ENCODE measurements at places on chromosomes 3 and 15. TPM values are rescaled to one million over a fixed set of nuclear protein-coding genes. Genes with fewer than 3 reads are reported as not detected.
A peak's percentile ranks its signal among the peaks of the same experiment; 100 is the strongest.

DNA sequence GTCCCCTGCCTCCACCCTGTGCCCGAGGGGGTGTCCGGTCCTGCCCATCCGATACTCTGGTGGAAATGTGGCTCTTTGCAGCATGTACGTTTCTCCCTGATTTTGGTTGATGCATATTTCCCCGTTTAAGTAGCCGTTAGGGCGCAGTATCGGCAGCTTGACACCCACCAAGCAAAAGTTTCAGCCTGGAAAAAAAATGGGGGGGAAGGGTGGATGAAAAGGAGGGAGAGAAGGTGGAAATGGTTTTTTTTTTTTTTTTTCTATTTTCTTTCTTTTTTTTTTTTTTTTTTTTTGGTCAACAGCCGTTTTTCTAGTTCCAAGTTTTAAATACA lies 1.3 kb downstream of the RAP2B start:
- no peak for DNase-seq

KY gene
- 3.3 TPM for total RNA-seq

DNA sequence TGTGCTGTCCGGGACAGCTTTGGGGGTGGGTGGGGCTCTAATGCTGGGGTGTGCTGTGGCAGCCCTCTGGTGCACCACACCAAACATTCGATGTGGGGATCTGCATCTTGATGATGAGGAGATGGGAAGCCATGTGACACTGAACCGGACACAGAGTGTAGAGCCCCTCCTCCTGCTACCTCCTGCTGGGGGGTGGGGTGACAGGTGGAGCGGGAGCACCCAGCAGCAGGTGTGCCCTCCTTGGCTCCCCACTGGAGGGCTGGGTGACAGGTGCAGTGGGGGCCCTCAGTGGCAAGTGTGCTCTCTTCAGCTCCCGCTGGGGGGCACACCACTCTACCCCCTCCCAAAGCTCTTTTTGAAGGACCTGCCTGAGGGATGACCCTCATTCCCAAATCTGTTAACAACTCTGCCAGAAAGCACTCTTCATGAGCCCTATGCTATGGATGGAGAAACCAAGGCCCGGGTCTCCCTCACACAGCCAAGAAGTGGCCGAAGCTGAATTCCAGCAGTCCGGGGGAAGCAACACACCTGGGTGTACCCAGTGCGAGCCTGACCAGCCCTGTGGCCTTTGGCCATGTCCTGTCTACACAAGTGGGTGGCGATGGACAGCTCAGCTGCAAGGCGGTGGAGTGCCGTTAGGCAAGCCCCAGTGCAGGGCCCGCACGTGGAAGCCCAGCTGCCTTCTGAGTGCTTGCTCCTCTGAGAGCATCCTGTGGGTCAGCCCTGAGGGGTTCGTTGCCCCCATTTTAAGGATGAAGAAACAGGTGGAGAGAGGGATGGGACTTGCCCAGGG lies 609 bp upstream of the UROC1 start:
- peak; percentile 41 for DNase-seq

ALDH1L1 gene
- total RNA-seq, result 4.1 TPM

ZMYND10 gene
- 1.9 TPM for total RNA-seq

IQCF5 gene
- total RNA-seq, result not detected

IL17RE gene
- 5.3 TPM for total RNA-seq

DNA sequence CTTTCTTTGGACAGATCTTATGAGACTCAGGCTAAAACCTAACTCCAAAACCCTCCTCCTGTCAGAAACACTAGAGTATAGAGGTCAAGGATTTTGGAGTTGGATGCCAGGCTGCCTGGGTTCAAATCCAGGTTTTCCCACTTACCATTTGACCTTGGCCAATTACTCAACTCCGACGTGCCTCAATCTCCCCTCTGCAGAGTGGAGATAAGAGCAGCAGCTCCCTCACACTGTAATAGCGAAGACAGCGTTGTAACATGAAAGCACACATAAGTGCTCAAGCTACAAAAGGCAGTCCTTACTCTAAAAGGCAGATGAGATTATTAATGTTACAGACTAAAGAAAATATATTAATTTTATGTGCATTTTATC lies 90.1 kb downstream of the IGF2BP2 start:
- no peak for DNase-seq

GRCh38 chr15:22919171-22919570 lies 61.0 kb downstream of the CYFIP1 start:
- DNase-seq, result no peak

- DNase-seq, result no peak
Observed at GRCh38 chr15:78035861-78036476, 41.5 kb downstream of the TBC1D2B start.

LRRC3B gene
- 0.45 TPM for total RNA-seq

DNA sequence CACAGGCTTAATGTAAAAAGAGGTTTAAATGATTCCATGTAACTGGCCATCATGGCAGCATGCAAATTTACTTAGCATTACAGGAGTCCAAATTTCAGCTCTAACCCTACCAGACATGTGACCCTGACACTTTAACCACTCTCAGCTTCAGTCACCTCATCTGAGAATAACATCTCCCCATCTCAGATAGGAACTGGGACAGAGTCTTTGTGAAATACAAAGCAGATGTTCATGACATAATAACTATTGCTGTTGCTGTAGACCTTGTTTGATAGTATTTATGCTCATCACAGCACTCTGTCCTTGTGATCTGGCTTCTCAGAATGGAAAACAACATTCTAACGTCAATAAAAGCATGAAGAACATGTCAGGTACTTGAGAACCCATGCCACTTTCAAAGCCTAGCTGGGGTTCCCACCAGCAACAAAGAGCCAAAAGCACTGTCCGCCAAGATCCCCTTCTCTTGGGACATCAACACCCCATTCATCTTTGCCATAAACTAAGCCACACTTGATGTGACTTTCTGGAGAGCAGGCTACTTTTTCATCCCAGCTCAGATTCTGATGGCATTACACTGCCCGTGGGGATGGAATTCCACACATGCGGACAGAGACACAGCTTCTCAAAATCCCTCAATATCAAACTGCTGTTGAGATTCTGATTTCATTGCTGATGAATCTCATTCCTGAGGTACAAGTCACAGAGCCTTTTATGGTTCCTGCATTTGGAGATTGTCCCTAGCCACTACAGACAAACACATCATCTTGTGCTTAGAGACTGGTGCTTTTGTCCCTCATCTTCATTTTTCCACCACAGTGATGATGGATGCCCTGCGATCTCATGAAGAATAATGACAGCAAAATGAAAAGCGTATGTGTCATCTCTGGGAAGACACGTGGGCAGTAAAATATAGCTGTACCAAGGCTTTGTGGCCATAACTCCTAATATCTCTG lies 202.7 kb downstream of the TNIK start:
- no peak for DNase-seq

GRCh38 chr3:187068787-187069186 lies 70.5 kb downstream of the RPL39L start:
- no peak for DNase-seq

DNA sequence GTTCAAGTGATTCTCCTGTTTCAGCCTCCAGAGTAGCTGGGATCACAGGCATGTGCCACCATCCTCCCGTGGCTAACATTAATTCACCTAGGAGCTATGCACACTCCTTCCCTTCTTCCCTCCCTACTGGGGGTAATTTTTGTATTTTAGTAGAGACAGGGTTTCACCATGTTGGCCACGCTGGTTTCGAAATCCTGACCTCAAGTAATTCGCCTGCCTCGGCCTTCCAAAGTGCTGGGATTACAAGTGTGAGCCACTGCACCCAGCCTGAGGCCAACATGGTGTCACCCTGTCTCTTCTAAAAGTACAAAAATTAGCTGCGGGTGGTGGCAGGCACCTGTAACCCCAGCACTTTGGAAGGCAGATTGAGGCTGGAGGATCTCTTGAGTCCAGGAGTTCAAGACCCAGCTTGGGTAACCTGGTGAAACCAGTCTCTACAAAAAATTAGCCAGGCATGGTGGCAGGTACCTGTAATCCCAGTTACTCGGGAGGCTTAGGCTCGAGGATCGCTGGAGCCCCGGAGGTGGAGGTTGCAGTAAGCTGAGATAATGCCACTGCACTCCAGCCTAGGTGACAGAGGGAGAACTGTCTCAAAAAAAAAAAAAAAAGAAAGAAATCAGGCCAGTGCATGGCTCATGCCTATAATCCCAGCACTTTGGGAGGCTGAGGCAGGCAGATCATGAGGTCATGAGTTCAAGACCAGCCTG lies 6.1 kb downstream of the RNU5B-1 start:
- no peak for DNase-seq

GRCh38 chr3:14238356-14238755 lies 59.7 kb downstream of the LSM3 start:
- no peak for DNase-seq

- DNase-seq, result no peak
Observed at GRCh38 chr3:63128380-63128779, 149.7 kb upstream of the SYNPR start.

DNA sequence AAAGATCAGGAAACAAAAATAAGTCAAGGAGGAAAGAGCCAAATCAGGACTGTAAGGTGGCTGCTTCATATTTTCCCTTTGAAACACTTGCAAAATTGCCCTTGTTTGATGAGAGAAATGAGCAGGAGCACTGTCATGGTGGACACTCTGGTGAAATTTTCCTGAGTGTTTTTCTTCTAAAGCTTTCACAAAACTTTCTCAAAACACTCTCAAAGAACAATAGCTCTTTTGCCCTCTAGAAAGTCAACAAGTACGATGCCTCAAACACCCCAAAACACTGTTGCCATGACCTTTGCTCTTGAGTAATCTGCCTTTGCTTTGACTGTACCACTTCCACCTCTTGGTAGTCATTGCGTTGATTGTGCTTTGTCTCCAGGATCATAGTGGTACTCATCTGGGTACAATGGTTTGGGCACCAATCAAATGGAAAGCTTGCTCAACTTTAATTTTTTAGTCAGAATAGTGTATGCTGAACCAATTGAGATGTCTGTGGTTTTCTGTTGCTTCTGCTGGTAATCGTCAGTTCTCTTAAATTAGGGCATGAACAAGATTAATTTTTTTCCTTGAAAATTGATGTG lies 13.2 kb upstream of the MITF start:
- DNase-seq, result no peak

GRM2 gene
- total RNA-seq, result 0.40 TPM

- peak; percentile 52 for DNase-seq
Observed at GRCh38 chr15:63986751-63987341, 59.4 kb downstream of the DAPK2 start.

DNA sequence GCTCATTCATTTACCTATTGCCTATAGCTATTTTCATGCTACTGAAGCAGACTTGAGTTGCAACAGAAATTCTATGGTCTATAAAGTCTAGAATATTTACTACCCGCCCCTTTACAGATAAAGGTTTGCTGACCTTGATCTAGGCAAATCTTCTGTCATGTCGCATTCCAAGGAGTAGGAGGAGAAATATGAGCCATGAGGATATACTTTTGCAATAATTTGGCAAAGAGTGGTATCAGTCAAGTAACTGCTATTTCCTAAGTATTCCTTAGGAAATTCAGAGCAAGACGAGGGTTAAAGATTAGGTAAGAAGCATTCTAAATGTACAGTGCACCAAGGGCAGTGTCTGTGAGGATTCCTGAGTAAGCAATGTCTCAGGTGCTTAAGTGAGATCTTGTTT lies 121.0 kb upstream of the NUDT16 start:
- no peak for DNase-seq

- no peak for DNase-seq
Observed at GRCh38 chr15:28901587-28901980, 15.8 kb downstream of the APBA2 start.

- no peak for DNase-seq
Observed at GRCh38 chr3:193711964-193712598, 119.1 kb downstream of the OPA1 start.

DNA sequence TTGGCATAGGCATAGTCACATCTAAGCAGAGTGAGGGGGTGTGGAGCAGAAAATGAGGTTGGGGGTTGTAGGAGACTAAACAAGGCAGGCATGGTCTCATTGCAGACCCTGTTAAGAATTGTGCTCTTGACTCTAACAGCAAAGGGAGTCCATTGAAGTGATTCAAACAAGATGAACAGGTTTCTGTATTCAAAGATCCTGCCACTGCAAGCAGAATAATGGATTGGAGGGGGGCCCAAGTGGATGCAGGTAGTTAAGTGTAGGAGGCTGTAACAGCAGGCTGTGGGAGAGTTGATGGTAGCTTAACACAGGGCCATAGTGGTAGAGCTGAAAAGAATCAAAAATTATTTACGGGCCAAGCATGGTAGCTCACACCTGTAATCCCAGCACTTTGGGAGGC lies 34.4 kb downstream of the CASR start:
- no peak for DNase-seq

DNA sequence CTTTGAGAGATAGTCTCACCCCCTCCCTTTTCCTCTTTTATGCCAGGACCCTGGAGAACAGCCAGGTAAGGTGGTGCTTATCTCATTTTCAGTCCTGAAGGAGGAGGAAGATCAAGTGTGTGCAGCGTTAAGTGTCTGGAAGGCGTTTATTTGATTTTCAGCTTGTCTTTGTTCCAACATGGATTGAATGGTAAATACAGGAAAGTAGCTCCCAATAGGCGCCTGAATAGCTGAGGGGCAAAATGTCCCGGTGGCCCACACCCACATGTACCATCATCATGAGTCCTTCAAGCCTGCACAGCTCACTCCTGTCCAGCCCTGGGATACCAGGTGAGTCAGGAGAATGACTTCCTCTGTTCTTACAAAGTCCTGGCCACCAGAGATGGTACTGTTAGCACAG lies 73.5 kb downstream of the CEMIP start:
- DNase-seq, result no peak

GRCh38 chr3:99516936-99517335 lies 121.5 kb upstream of the COL8A1 start:
- no peak for DNase-seq

- no peak for DNase-seq
Observed at GRCh38 chr3:187946163-187946691, 201.0 kb upstream of the BCL6 start.

GRCh38 chr3:119025171-119025795 lies 9.4 kb downstream of the IGSF11 start:
- no peak for DNase-seq

- no peak for DNase-seq
Observed at GRCh38 chr3:18290157-18290556, 135.0 kb downstream of the SATB1 start.

DNA sequence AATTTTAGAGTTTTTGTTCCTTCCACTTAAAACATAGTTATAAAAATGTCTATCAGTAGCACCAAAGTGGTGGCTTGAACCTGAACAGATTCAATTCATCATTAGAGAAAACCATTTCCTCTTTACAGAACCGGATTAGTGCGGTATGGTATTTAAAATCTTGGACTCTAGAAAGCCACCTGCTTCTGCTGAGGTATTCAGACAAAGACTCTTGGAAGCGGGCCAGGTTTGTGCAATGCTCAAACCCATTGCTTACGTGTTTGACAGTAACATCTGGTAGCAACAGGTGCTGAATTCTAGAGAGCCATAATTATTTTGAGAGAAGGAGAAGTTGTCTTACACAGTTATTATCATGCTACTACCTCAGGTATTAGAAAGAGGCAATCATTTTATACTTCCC lies 290.5 kb downstream of the NAALADL2 start:
- DNase-seq, result no peak

GRCh38 chr15:88702983-88703382 lies 64.2 kb downstream of the ISG20 start:
- DNase-seq, result no peak

PLSCR2 gene
- total RNA-seq, result 0.71 TPM

IFT122 gene
- total RNA-seq, result 49.7 TPM
